Trophoblast cell (in vitro differentiated cells and primary cell): ENCODE measurements at places on chromosomes 4 and X.

GRCh38 chrX:131677655-131678628 lies 134.1 kb downstream of the OR13H1 start:
- H3K36me3 ChIP-seq, result no peaks in the 10 kb centered on the region
- no peak overlapping the region for H3K4me3 ChIP-seq
- DNase-seq, result peak; percentile 3
- H3K27me3 ChIP-seq, result no peaks in the 10 kb centered on the region
- H3K4me1 ChIP-seq, result no peaks in the 10 kb centered on the region
- no peak overlapping the region for H3K27ac ChIP-seq

- H3K4me1 ChIP-seq, result no peaks in the 10 kb centered on the region
- no peaks in the 10 kb centered on the region for H3K27me3 ChIP-seq
- DNase-seq, result no peak
- H3K36me3 ChIP-seq, result no peaks in the 10 kb centered on the region
- H3K4me3 ChIP-seq, result no peak overlapping the region
- no peak overlapping the region for H3K27ac ChIP-seq
Measured at GRCh38 chrX:66684196-66684595, 45.3 kb upstream of the EDA2R start.

- no peaks in the 10 kb centered on the region for H3K4me1 ChIP-seq
- no peak overlapping the region for H3K4me3 ChIP-seq
- no peaks in the 10 kb centered on the region for H3K36me3 ChIP-seq
- DNase-seq, result no peak
Measured at GRCh38 chr4:128582427-128582870, 227.1 kb upstream of the JADE1 start.

DNA sequence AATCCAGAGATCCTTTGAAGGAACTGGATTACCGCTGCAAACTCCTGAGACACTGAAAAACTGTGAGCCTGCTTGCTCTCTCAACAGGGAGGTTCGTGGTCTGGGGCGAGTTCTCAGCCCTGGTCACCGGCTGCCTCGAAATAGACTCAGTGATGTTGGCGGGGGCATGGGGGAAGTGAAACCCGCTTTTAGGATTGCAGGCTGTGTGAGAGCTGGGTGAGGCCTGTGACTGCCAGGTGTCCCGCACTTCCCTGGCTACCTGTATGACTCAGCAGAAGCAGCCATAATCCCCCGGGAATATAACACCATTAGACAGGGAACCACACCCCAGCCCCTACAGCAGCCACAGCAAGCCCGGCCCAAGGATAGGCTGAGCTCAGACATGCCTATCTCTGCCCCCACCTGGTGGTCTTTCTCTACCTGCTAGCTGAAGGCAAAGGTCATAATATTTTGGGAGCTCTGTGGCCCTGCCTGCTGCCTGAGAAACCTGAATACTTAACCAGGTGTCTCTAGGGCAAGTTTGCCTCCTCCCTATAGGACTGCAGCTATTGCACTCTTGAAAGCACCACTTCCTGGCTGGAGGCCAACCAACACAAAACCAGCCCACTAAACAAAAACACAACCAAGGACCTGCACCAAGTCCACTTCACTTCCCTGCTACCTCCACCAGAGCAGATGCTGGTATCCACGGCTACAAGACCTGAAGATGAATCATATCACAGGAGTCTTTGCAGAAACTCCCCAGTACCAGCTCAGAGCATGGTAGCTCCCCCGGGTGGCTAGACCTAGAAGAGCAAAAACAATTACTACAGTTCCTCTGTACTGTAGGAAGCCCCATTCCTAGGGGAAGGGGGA lies 202.0 kb downstream of the RRAGB start:
- no peak overlapping the region for H3K4me3 ChIP-seq
- H3K36me3 ChIP-seq, result no peaks in the 10 kb centered on the region
- H3K27me3 ChIP-seq, result no peaks in the 10 kb centered on the region
- peak; percentile 56 for DNase-seq
- H3K27ac ChIP-seq, result no peak overlapping the region
- H3K4me1 ChIP-seq, result no peaks in the 10 kb centered on the region

DNA sequence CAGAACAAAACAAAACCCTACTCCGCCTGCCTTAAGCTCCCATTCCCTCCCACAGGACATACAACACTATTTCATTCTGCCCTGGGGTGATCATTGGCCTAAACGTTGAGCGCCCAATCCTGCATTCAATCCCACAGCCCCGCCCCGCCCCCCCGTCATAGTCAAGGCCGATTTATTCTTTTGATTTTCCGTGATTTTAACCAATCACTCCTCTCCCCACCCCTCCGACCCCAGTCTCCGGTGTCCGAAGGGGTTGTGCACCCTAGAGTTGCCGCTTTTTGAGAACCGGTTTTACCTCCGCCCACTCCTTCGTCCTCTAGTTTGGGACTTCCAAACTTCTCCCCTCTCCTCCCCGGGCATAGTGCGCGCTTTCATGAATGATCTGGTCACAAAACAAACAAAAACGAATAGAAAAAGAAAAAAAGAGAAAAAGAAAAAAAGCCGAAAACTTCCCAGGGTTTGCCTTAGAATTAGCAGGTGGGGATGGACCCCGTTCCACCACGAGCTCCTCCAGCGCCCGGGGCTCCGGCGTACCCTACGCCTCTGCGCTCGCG lies 446 bp upstream of the UBE2A start:
- no peaks in the 10 kb centered on the region for H3K4me1 ChIP-seq
- peak overlapping the region; percentile 44 for H3K27ac ChIP-seq
- H3K36me3 ChIP-seq, result no peaks in the 10 kb centered on the region
- no peaks in the 10 kb centered on the region for H3K27me3 ChIP-seq
- no peak for DNase-seq
- H3K4me3 ChIP-seq, result peak overlapping the region; percentile 68
